Colonic mucosa (tissue), 4 donors: ENCODE measurements at places on chromosomes 11 and 22.

GRCh38 chr11:20594274-20595061, 4.9 kb upstream of the SLC6A5 start:
- DNase-seq = no peak
- H3K4me3 ChIP-seq = no peak overlapping the region
- no peaks in the 10 kb centered on the region for H3K4me1 ChIP-seq
- H3K27me3 ChIP-seq = peaks cover 36% of the 10 kb centered on the region
- H3K36me3 ChIP-seq = no peaks in the 10 kb centered on the region

GRCh38 chr11:61697764-61698163, 17.6 kb downstream of the DAGLA start:
- no peak overlapping the region for H3K4me3 ChIP-seq
- no peak for DNase-seq
- H3K27ac ChIP-seq = peak overlapping the region; percentile 89
- no peaks in the 10 kb centered on the region for H3K27me3 ChIP-seq
- peaks cover 72% of the 10 kb centered on the region for H3K4me1 ChIP-seq
- H3K36me3 ChIP-seq = no peaks in the 10 kb centered on the region

- DNase-seq = no peak
- H3K27ac ChIP-seq = no peak overlapping the region
- H3K36me3 ChIP-seq = no peaks in the 10 kb centered on the region
- H3K4me3 ChIP-seq = no peak overlapping the region
- H3K27me3 ChIP-seq = no peaks in the 10 kb centered on the region
These were observed 17.9 kb upstream of the ADA2 start for GRCh38 chr22:17237038-17237668.

DNA sequence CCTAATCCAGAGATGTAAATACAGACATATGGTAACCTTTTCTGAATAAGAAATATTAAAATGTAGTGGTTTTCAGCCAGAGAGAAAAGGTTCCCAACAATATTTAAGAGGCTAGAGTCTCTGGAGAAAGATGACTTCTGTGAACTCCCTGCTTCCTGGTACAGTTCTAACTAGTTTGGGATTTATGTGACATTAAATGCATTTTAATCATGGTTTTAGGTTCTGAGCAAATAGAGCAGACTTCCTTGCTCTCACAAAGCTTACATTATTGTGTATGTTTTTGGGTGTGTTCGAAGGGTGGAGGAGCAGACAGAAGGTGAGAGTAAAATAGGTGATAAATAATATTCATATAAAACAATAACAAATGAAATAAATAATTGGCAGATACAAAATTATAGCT, 250.1 kb upstream of the LUZP2 start:
- no peak for DNase-seq
- no peaks in the 10 kb centered on the region for H3K27me3 ChIP-seq
- no peaks in the 10 kb centered on the region for H3K4me1 ChIP-seq
- no peak overlapping the region for H3K4me3 ChIP-seq

DNA sequence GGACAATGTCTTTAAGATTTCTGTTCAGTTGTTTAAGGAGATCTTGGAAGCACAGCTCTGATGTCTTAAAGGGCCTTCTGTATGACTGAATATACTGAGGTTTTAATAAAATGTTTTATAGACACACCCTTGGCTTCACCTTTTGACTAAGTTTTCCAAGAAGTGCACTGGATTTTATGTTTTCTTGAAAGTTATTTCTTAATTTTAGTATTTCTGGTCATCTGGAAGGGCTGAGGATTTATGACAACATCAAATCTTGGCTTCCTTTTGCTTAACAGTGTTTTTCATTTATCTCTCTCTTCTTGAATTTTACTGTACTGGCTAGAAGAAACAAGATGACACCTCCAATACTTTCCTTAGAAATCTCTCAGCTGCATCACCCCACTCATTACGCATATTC, 2423.4 kb downstream of the LRRC4C start:
- DNase-seq = no peak
- no peaks in the 10 kb centered on the region for H3K4me1 ChIP-seq
- H3K4me3 ChIP-seq = no peak overlapping the region
- no peaks in the 10 kb centered on the region for H3K27me3 ChIP-seq
- H3K36me3 ChIP-seq = no peaks in the 10 kb centered on the region

GRCh38 chr11:29282088-29282487, 734.7 kb downstream of the KCNA4 start:
- no peaks in the 10 kb centered on the region for H3K4me1 ChIP-seq
- H3K4me3 ChIP-seq = no peak overlapping the region
- H3K27ac ChIP-seq = no peak overlapping the region
- no peak for DNase-seq
- no peaks in the 10 kb centered on the region for H3K36me3 ChIP-seq
